ENCODE measurements at places on chromosomes 2 and 18. TPM values are rescaled to one million over a fixed set of nuclear protein-coding genes. Genes with fewer than 3 reads are reported as not detected.

Gene UPP2
- 0.13 TPM for total RNA-seq

Gene MC2R
- total RNA-seq: not detected

Gene CNGA3
- 0.43 TPM for total RNA-seq

Gene FBLN7
- 3.1 TPM for total RNA-seq

Gene PDE11A
- 0.22 TPM for total RNA-seq

Gene LIMS2
- total RNA-seq: 7.4 TPM

Gene LBX2
- 2.2 TPM for total RNA-seq

Gene SLC30A3
- total RNA-seq: not detected

Gene ASIC4
- total RNA-seq: under 0.01 TPM

Gene RANBP2
- total RNA-seq: 105 TPM

Gene CYS1
- total RNA-seq: 8.3 TPM

Gene SRD5A2
- total RNA-seq: not detected

Gene DTYMK
- 18.3 TPM for total RNA-seq

Gene CPO
- total RNA-seq: 0.32 TPM

Gene CTAGE1
- total RNA-seq: not detected

Gene KLHL29
- 13.1 TPM for total RNA-seq

Gene SNRNP27
- total RNA-seq: 47.7 TPM

Gene LOXL3
- total RNA-seq: 162 TPM

Gene NEU4
- not detected for total RNA-seq

Gene CD8B
- total RNA-seq: not detected

Gene C2orf72
- total RNA-seq: 2.1 TPM

Gene MRO
- total RNA-seq: 0.43 TPM

Gene CRYGD
- not detected for total RNA-seq

Gene LBH
- total RNA-seq: 379 TPM

Gene AAK1
- 78.3 TPM for total RNA-seq

Gene SAG
- total RNA-seq: not detected

Gene PROC
- not detected for total RNA-seq

Gene OSBPL6
- total RNA-seq: 5.4 TPM

Gene LYPD1
- total RNA-seq: 0.76 TPM

Gene LRP1B
- 0.13 TPM for total RNA-seq

Gene MORN2
- total RNA-seq: 30.2 TPM

Gene ATG16L1
- total RNA-seq: 25.1 TPM

Gene RUFY4
- not detected for total RNA-seq

Gene HJURP
- total RNA-seq: 18.8 TPM

Gene ANKRD30B
- not detected for total RNA-seq

Gene SFT2D3
- 6.0 TPM for total RNA-seq

Gene FRZB
- 1.4 TPM for total RNA-seq
